ENCODE measurements at places on chromosomes 12 and 14.

DNA sequence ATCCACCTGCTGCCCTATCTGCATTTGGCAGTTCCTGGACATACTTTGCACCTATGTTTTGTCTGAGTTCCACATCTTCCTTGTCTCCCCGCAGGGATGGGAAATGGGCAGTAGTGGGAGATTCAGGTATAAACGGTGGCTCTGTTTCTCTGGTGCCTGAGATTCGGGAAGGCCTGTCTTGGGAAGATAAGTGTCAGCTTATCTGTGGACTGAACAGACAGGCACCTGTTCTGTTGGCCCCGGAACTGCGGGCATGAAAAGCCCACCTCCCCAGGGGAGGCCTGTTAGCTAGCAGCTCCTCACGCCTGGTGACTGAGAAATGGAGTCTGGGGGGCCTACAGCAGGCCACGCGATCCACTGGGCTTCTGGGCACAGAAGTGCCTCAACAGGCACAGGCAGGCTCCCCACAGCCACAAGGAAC, 5.8 kb downstream of the PHB2 start:
- no peak for DNase-seq

DNA sequence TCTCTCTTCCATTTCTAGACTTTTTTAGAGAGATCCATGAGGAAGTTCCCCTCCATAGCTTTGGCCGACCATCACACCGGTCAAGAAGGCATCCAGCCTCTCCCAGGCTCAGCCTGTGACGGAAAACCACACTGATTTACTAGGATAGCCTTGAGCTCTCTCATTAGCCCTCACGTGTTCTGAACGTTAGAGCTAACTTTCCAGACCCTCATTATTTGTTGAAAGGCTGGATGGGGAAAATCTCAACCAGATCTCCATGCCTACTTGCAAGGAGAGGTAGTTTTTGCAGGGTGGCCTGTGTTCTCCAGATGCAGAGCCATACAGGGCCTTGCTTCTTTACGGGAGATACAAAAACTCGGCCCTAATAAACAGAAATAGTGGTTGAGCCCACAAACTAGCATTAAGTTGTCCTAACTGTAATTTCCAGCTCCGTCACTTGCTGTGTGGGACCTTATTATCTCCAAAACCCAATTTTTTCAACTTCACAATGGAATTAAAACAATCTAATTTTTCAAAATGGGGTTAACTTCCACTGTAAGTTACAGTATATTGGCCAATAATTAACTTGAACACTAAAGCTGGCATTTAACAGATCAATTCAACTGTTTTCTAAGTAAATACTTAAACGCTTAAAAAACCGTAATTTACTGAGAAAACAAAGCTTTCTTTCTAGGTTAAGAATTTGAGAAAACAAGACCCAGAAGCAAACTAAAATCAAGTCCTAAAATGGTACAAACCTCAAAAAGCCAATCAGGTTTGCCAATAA, 65.3 kb downstream of the KLHL28 start:
- no peak for DNase-seq

- DNase-seq = no peak
Measured at GRCh38 chr14:64550621-64551333, 1.0 kb downstream of the PPP1R36 start.

GRCh38 chr12:45768194-45768593, 38.7 kb downstream of the ARID2 start:
- DNase-seq = no peak

DNA sequence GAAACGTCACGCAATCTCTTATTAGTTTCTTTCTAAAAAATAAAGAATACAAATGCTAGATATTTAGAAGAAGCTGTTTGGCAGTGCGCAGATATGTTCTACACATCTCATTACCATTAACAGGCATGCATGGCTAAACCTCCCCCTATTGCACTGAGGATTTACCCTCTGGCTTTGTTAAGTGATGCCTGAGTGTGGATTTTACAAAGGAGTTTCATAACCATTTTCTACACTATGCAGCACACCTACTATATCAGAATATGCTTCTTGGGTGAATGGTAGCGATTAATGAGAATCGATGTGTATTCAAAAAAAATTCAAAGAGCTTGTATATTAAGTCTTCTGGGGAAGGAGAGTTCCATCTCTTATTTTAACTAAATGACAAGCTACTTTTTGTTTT, 1.1 kb upstream of the RMST start:
- DNase-seq = no peak

DNA sequence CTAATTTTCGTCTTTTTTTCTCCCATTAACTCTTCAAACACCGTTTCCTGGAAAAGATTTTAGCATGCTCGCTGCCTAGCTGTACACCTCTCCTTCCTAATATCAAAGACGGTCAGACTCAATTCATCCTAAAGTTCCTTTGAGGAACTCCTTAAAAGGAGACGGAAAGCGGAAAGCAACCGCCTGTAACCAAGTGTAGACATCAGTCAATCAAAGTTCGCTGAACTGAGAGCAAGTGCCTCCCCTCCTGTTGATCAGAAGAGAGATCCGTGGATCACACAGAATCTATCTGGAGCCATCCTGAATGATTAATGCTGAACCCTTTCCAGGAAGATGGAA, 412 bp upstream of the TEP1 start:
- no peak for DNase-seq

DNA sequence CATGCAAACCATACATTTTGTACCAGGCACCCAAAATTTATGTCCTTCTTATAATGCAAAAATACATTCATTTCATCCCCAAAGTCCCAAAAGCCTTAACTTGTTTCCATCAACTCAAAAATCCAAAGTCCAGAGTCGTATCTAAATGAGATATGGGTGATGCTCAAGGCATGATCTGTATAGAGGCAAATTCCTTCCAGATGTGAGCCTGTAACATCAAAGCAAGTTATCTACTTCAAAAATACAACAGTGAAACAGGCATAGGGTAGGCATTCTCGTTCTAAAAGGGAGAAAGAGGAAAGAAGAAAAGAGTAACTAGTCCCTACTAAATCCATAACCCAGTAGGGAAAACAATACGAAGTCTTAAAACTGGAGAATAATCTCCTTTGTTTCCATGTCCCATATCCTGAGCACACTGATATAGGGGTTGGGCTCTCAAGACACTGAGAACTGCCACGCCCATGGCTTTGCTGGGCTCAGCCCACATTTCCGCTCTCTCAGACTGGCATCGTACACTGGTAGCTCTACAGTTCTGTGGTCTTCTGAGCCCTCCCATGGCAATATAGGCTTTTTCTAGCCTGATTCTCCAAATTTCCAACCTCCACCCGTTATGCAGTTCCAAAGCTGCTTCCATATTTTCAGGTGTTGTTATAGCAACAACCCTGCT, 232.8 kb downstream of the TMTC2 start:
- no peak for DNase-seq

GRCh38 chr12:87924149-87924548, 105.1 kb downstream of the C12orf50 start:
- DNase-seq = no peak

GRCh38 chr12:19095756-19096480, 33.6 kb upstream of the PLEKHA5 start:
- no peak for DNase-seq
